Lung microvascular endothelial cell (primary cell): ENCODE measurements at places on chromosomes 6 and 20. TPM values are rescaled to one million over a fixed set of nuclear protein-coding genes. Genes with fewer than 3 reads are reported as not detected.

Gene FAM135A
- 9.1 and 9.2 TPM in 2 replicates for total RNA-seq

Gene DNPH1
- total RNA-seq = 26.8 and 50.3 TPM in 2 replicates

Gene NCOA6
- total RNA-seq = 3.5 and 6.5 TPM in 2 replicates

Gene GLO1
- total RNA-seq = 76.0 and 91.3 TPM in 2 replicates

Gene GSTA2
- not detected in 2 replicates for total RNA-seq

Gene TRMT11
- 7.6 and 8.9 TPM in 2 replicates for total RNA-seq

Gene RNF5
- 38.6 and 57.1 TPM in 2 replicates for total RNA-seq

Gene C4A
- 0.44 and 1.8 TPM in 2 replicates for total RNA-seq

Gene SLC26A8
- total RNA-seq = not detected in 2 replicates

Gene GDAP1L1
- not detected in 2 replicates for total RNA-seq

Gene C20orf96
- total RNA-seq = 1.4 and 2.4 TPM in 2 replicates

Gene DSP
- total RNA-seq = 19.2 and 76.0 TPM in 2 replicates

Gene PEDS1
- 10.2 and 11.9 TPM in 2 replicates for total RNA-seq

Gene HSPA1B
- 23.8 and 30.2 TPM in 2 replicates for total RNA-seq

Gene ARMH2
- not detected in 2 replicates for total RNA-seq

Gene LRRC73
- under 0.01 TPM in 2 replicates for total RNA-seq

Gene FLRT3
- total RNA-seq = 0.87 and 3.4 TPM in 2 replicates

Gene ACTL10
- 1.3 and 1.6 TPM in 2 replicates for total RNA-seq

Gene OPN5
- total RNA-seq = not detected in 2 replicates

Gene VGLL2
- total RNA-seq = not detected in 2 replicates

Gene PROCR
- 169 and 328 TPM in 2 replicates for total RNA-seq

Gene EYS
- under 0.01 TPM in 1 of 2 replicates, not detected in the other for total RNA-seq

Gene DEF6
- total RNA-seq = 0.20 and 0.65 TPM in 2 replicates

Gene SLC17A3
- total RNA-seq = not detected in 2 replicates

Gene EYA2
- not detected in 2 replicates for total RNA-seq

Gene SLC17A2
- total RNA-seq = not detected in 2 replicates

Gene SMLR1
- total RNA-seq = not detected in 2 replicates

Gene SNAP91
- total RNA-seq = 0.22 and 0.40 TPM in 2 replicates

Gene DNMT3B
- total RNA-seq = 0.60 and 1.3 TPM in 2 replicates

Gene NKAPL
- total RNA-seq = 0.20 and 0.22 TPM in 2 replicates
